ENCODE measurements at places on chromosomes 1 and 21.
A peak's percentile ranks its signal among the peaks of the same experiment; 100 is the strongest.

GRCh38 chr1:58548371-58548770 lies 1.8 kb upstream of the OMA1 start:
- peak; percentile 41 for DNase-seq

- no peak for DNase-seq
These were observed 158.9 kb downstream of the KCNK2 start for GRCh38 chr1:215241451-215241850.

- no peak for DNase-seq
These were observed 4.3 kb upstream of the SLC30A1 start for GRCh38 chr1:211583011-211583992.

GRCh38 chr1:3186526-3186921 lies 117.5 kb downstream of the PRDM16 start:
- peak; percentile 41 for DNase-seq

DNA sequence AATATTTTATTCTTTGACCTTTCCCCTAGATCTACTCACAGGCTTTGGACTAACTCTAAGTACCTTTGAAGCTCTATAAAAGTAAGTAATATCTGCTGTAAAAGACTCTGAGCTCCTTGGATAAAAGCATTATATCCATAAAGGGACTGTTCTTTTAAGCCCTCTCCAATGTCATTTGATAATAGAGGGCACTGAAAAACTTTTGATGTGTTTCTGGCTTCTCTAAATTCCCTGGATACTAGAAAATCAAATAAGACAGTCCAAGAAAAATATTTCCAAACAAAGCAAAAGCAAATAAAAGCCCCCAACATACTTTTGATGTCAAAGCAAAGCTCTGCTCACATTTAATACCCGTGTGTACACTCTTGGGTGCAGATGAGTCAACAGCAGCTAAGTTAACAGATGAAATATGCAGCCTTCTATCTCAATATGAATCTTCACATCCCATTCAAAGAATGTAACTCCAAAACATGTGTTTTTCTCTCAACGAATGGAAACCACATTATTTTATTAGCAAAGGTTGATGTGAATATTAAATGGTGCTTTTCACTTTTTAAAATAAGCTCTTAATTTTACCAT lies 230.3 kb downstream of the CENPF start:
- DNase-seq = peak; percentile 71

GRCh38 chr1:156082309-156083091 lies at the start of gene MEX3A:
TSS of gene MEX3A (minus strand) at chr1:156082465. CDS start at chr1:156081998, 467 bp downstream.
- DNase-seq = peak; percentile 65

GRCh38 chr1:27878039-27878438 lies 5.7 kb downstream of the THEMIS2 start:
- DNase-seq = no peak

DNA sequence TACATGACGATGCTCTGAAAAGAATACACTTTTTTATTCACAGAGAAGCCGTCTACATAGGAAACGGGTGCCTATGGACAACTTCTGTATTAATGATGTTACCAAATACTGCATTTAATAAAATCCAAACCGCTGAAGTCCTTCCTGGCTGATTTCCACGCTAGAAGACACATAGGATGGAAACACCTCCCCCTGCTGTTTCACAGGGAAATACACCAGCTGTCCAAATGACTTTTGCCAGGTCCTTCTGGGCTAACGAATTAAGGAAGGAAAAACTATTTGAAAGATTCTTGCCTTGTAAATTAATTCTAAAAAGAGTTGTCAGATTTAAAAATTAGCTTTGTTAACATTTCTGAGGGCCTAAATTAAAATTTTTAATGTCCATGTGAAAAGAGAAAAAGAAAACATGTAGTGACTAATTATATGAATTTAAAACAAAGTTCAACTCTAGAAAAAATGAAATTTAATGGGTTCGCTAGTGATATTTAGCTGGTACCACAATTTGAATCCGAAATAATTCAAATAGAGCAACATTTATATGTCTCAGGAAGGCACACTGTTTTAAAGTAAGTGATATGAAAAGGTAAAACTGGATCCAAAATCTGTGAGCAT lies 146.0 kb downstream of the RERE start:
- peak; percentile 88 for DNase-seq

GRCh38 chr1:115924770-115925169 lies 51.5 kb upstream of the SLC22A15 start:
- DNase-seq = no peak

GRCh38 chr1:205650241-205650640 lies 18.4 kb upstream of the ELK4 start:
- no peak for DNase-seq
